ENCODE measurements at places on chromosomes 12 and 14.

DNA sequence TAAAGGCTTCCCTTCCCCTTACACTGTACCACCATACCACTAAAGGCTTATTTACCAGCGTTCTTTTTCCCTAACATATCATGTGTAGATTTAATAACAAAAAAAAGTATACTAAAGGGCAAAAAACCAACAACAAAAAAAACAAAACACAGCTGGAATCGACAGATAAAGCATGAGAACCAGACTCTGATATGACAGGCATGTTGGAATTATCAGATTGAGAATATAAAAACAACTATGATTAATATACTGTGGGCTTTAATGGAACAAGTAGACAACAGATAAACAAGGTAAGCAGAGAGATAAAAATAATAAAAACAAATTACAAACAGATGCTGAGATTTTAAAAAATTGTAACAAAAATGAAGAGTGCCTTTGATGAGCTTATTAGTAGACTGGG, 754.1 kb upstream of the MDGA2 start:
- no peak for DNase-seq

DNA sequence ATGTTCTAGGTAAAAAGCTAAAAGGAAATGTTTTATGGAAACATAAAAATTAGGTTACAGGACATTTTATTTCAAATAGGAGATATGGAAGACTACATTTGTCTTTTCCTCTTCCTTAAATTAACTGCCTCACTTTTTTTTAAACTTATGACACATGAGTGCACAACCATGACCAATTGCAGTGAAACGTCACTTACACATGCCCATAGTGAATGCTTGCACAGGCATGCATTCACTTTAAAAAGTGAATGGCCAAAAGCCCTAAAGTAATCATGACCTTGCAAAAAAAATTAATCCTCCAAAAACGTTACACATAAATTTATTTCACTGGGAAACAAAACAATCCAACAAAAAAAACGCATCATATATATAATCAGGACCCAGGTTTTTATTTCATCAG, 343.2 kb upstream of the TMTC1 start:
- DNase-seq: no peak

GRCh38 chr14:86104691-86105265, 574.8 kb downstream of the FLRT2 start:
- DNase-seq: no peak

- DNase-seq: no peak
These were observed 94.9 kb upstream of the TMPO start for GRCh38 chr12:98420461-98420860.

- DNase-seq: no peak
These were observed 9.1 kb upstream of the GLT1D1 start for GRCh38 chr12:128844031-128844635.

GRCh38 chr12:57236925-57237595, 7.5 kb downstream of the SHMT2 start:
- no peak for DNase-seq

DNA sequence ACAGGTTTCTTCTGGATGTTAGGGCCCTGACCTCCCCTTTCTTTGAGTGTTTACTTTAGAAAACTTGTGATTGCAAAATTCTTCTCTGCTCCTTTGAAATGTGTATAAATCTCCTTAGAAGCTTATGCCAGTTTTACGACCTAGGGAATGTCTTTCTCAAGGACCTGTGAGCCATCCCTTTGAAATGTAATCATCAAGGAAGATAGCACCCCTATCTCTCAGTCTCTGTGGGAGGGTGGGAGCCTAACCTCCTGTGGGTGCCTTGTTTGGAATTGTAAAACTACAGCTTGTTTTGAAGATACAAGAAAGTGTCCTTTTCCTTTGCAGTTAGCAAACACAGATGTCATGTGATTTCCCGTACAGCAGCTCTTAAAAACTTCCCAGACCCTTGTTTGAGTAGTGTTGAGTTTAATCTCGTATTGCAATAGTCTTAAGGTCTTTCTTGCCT, 3.3 kb downstream of the OR10AD1 start:
- DNase-seq: no peak

DNA sequence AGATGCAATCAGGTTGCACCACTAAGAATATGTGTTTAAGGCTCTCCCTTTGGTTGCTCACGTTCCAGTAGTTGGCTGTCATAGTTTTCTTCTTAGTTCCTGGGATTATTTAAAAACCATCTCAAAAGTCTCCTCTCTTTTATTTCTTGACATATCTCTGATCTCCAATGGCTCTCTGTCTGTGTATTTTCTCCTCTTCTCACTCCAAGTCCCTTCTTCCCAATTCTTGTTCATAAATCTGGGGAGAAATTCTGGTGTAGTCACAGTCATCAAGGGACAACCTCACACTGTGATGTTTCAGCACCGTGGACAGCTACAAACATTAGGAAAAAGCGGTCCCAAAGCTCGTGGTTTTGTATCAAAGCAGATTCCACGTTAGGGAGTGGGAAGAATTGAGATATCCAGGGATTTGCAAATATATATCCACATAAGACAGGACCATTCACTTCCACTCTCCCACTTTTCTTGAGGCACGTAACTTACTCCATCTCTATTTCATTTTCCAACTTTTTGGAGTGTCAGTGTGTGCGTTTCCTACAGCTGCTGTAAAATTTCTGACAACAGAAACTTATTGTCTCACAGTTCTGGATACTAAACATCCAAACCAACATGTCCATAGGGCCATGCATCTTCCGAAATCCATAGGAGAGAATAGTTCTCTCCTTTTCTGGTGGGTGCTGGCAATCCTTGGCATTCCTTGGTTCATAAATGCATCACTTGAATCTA, 80.6 kb upstream of the TMEM233 start:
- DNase-seq: no peak

DNA sequence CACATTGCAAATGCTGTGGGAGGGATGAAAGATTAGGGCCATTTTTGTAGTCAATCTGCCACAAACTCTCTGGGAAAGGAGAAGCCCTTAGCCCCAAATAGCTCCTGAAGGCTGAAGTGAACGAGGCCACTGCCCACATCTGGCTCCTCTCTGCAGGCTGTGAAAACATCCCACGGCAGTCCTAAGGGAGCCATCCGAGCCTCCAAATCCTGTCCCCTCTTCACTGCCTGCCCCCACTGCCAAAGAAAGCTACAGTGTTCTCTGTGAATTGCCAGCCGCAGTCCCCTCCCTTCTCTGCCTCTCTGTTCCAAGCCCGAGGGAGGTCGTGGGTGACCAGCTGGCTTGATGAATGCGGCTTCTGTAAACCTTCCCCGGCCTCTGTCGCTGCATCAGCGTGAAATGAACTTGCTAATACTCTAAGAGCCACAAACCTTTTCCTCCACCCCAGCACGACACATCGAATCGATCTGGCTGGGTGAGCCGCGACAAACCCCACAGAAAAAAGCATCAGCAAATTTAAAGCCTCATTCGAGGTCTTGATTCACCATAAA, 180.7 kb upstream of the NRXN3 start:
- no peak for DNase-seq

GRCh38 chr12:69046920-69047319, 113.9 kb upstream of the CPM start:
- no peak for DNase-seq

DNA sequence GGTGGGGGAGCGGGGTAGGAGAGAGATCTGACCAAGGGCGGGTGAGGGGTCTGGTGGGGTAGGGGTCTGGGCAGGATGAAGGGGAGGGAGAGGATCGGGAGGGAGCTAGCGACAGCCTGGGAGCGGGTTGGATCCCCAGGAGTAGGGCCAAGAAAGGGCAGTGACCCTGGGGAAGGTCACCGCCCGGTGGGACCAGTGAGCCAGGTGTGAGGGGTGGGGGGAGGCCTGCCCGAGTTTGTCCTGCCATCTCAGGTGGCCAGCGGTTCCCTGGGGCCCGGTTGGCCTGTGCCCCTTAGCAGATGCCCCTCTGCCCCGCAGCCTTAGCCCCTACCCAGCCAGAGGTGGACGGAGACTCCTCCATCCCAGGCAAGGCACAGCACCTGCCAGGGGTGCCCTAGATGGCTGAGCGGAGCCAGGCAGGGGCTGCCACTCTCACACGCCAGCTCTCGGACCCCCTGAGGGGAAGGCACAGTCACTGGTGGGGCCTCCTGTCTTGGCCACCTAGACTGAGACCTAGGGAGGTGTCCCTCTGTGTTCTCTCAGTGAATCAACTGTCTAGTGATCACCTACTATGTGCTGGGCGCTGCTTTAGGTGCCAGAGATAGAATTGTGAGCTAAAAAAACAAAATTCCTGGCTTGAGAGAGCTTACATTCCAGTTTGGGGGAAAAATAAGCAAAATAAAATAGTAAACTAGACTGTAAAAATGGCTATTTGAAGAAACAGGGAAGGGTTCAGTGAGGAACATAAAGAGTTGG, 629 bp upstream of the TTC7B start:
- DNase-seq: no peak
